ENCODE measurements at places on chromosomes 1 and 21. TPM values are rescaled to one million over a fixed set of nuclear protein-coding genes. Genes with fewer than 3 reads are reported as not detected.
A peak's percentile ranks its signal among the peaks of the same experiment; 100 is the strongest.

GRCh38 chr1:155569988-155570592 lies 7.5 kb upstream of the ASH1L start:
- no peak for DNase-seq

GRCh38 chr1:106954661-106955229 lies 101.7 kb upstream of the PRMT6 start:
- DNase-seq = no peak

GRCh38 chr1:17113963-17114362 lies 5.3 kb downstream of the PADI2 start:
- DNase-seq = no peak

- DNase-seq = no peak
These were observed 61.0 kb upstream of the C8B start for GRCh38 chr1:57026624-57027354.

The PRDX6 gene
- 239 TPM for total RNA-seq

The BROX gene
- total RNA-seq = 49.1 TPM

- no peak for DNase-seq
These were observed 4.2 kb upstream of the IBA57 start for GRCh38 chr1:228161362-228161761.

- DNase-seq = no peak
These were observed 44.1 kb downstream of the OLFML3 start for GRCh38 chr1:114023377-114023776.

- DNase-seq = no peak
These were observed 55.5 kb upstream of the ZC3H11B start for GRCh38 chr1:219668446-219668845.

The MXRA8 gene
- 2.2 TPM for total RNA-seq

The WDR64 gene
- total RNA-seq = not detected

DNA sequence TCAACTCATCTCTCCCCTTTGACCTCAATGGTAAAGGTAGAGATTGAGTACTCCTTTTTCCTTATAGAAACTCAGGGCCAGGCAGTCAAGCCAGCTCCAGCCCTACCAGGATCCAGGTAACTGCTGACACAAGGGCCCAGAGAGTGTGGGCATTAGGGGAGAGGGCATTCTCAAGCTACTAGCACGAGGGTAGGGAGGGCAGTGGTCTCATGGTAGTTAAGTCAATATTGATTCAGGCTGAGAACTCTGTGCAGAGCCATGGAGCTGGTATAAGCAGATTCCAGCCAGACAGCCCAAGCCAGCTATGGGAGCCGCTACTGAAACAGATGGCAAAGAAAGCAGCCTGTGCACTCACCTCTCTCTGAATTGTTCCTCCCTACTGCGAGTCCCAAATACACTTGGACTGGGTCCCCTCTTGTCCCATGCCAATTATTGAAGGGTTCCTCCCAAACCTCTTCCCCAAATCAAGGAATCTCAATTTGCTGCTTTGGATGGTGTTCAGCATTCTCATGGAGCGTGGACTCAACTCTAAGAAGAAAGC lies 2.8 kb downstream of the PI4KB start:
- DNase-seq = no peak

GRCh38 chr1:245855846-245856730 lies 651.0 kb downstream of the SMYD3 start:
- no peak for DNase-seq

GRCh38 chr1:212696721-212697331 lies 2.8 kb downstream of the BATF3 start:
- no peak for DNase-seq

The SYCP1 gene
- total RNA-seq = not detected

The HSF2BP gene
- total RNA-seq = 0.53 TPM

The ERICH3 gene
- not detected for total RNA-seq

DNA sequence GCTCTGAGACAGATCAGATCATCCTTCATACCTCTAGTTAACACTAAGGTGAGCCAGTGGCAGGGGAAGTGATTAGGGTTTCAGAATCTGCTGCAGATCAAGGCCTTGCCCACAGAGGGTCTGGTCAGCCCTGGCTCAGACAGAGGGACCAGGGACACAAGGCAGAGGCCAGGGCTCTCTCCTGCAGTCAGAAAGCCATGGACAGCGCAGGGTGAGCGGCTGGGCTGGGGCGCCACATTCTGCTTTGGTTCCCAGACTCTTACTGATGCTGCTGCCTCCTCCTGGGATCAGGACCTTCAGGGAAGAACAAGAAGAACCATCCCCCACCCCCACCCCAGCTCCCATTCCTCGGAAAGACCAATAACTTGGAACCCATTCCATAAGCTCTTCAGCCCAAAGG lies 43.1 kb downstream of the GPR161 start:
- no peak for DNase-seq

- peak; percentile 60 for DNase-seq
These were observed 40.7 kb downstream of the MAN1C1 start for GRCh38 chr1:25657121-25657882.

GRCh38 chr1:63319046-63320021 lies 3.0 kb upstream of the FOXD3 start:
- no peak for DNase-seq

The TNN gene
- total RNA-seq = not detected

GRCh38 chr1:187310038-187310631 lies 481.4 kb downstream of the PLA2G4A start:
- no peak for DNase-seq

The TRPM2 gene
- not detected for total RNA-seq

DNA sequence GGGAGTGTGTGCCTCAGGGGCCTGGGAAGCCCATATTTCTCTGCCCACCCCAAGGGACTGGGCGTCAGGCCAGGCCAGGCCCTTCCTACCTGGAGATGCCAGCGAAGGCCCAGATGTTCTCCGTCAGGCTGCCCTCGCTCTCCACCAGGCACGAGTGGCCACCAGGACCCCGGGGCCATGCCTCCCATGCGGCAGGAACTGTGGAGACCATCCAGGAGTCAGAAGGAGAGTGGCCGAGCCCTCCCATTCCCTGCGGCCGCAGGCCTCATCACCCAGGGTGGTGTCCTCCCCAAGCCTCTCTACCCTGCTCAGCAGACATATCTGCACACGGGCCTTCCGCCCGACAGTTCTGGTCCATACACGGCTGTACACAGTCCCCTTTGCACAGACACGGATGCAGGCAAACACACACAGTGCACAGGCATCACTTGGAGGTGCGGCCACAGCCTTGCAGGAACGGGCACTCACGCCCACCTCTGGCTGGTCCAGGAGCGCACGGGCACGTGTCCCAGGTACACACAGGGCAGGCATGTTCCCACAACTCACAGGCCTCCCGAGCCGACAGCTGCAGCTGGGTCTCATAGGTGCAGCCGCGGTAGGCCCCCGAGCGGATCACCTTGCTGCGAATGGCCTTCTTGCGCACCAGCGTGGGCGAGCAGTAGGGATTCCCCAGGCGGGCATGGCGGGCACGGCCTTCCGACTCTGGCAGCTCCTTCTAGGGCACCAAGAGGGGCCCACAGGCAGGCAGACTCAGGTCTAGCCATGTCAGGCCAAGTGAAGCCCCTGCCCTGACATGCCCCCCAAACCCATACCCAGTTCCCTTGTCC lies 5.9 kb upstream of the KIF17 start:
- DNase-seq = no peak

The TRIM58 gene
- 0.66 TPM for total RNA-seq

- no peak for DNase-seq
These were observed 876 bp upstream of the CATSPERE start for GRCh38 chr1:244460197-244460596.

GRCh38 chr1:60547821-60548220 lies 474.3 kb upstream of the C1orf87 start:
- DNase-seq = peak; percentile 36

DNA sequence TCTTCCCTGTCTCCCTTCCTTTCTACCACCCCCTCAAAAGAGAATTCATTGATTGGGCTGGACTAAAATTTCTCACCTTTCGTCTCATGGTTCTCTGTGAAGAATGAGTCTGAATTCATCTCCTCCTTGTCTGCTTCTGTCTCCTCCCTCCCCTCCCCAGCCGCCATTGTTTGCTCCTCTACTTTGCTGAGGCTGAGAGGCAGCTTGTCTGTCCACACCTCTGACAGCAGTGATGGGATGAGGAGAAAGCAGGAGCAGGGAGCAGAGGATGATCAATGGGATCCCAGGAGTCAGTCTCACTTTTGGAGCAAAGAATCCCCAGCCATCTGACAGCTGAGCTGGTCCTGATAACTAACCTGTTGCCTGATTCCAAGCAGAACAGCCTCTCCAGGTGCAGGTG lies 2.5 kb downstream of the ILDR2 start:
- DNase-seq = no peak

- no peak for DNase-seq
These were observed at the start of gene KCTD3 for GRCh38 chr1:215566556-215567490. TSS of gene KCTD3 (plus strand) at chr1:215567304. CDS start at chr1:215567686, 382 bp downstream.

GRCh38 chr21:28627691-28628090 lies 365.0 kb downstream of the LTN1 start:
- DNase-seq = no peak

The CRYBG2 gene
- total RNA-seq = not detected

GRCh38 chr21:37766129-37766528 lies 150.1 kb downstream of the KCNJ6 start:
- no peak for DNase-seq

DNA sequence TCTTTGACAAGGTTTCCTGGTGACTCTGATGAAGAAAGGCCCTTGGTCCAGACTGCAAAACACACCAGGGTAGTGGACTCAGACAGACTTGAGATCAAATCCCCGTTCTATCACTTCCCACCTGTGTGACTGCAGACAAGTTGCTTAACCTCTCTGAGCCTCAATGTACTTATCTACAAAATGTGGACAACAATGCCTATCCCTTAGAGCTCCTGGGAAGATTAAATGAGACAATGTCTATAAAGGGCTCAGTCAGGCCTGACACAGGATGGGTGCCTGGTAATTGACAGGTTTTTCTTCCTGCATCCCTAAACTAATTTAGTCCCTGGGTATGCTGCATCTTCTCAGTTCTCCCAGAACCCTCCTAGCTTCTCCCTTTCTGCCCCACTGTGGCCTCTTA lies 37.9 kb upstream of the ZBTB40 start:
- no peak for DNase-seq

The SH2D5 gene
- total RNA-seq = 1.4 TPM

The PPOX gene
- total RNA-seq = 19.1 TPM
